ENCODE measurements at places on chromosomes 11 and 22.

- no peak for DNase-seq
These were observed 581.0 kb upstream of the CHORDC1 start for GRCh38 chr11:90803831-90804230.

DNA sequence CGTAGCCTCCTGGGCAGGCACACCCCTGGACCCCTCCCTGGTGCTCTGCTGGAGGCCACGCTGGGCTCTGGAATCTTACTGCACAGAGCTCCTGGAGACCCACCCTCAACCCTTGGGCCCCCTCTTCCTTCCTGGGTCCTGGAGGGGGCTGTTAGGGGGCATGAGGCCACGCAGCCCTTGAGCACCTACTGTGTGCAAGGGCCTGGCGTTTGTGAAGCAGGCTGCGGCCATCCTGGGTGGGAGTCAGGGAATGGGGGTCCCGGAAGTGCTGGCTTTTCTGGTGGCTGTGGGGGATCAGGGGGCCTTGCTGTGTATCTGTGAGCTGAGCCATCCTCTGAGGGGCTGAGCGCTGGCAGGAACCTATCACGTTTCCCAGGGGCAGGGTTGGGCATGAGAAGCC lies 40.9 kb upstream of the CCDC188 start:
- no peak for DNase-seq

- DNase-seq = no peak
These were observed 21.3 kb downstream of the OR51F1 start for GRCh38 chr11:4748438-4748837.

DNA sequence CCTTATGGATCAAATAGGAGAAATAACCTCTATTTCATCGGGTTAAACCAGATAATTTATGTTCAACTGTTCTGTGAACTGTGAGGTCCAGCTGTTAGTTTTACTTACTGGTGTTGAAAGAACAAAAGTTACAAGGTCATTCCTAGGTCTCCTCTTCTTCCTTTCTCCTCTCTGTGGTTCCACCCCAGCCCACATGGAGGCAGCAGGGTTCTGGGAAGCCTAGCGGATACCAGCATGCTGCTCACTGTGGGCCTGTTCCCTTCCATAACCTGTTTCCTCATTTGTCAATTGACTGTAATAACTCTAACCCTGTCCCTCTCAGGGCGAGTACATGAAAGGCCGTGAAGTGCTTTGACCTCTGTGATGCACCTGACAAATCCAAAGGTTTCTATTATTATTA lies 27.8 kb downstream of the RELT start:
- no peak for DNase-seq

- DNase-seq = no peak
These were observed 35.1 kb downstream of the CSF2RB start for GRCh38 chr22:36948273-36949225.

GRCh38 chr11:45918962-45919675 lies 1.4 kb upstream of the PEX16 start:
- no peak for DNase-seq

DNA sequence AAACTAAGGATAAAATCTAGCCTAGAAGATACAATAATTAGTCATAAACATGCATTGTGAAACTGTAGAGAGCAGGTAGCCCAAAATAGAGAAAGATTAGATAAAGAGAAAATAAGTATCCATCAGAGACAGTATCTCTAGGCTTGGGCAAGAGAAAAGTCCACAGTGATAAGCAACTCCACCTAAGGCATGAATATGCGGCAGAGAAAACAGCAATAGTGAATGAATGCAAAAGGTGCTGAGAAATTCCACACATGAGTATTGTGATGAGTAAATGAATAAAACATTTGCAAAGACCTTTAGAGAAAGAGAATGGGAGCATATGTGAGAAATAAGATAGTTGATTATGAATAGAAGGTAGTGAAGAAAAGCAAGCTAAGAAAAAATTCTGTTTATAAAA lies 8.7 kb downstream of the MS4A2 start:
- DNase-seq = no peak
